Epithelial cell of esophagus (primary cell): ENCODE measurements at places on chromosomes 4 and X.

GRCh38 chr4:104421566-104421965 lies 73.1 kb downstream of the CXXC4 start:
- no peak for DNase-seq

- DNase-seq: peak; percentile 73
Measured at GRCh38 chr4:125091-125771, 930 bp downstream of the ZNF718 start.

DNA sequence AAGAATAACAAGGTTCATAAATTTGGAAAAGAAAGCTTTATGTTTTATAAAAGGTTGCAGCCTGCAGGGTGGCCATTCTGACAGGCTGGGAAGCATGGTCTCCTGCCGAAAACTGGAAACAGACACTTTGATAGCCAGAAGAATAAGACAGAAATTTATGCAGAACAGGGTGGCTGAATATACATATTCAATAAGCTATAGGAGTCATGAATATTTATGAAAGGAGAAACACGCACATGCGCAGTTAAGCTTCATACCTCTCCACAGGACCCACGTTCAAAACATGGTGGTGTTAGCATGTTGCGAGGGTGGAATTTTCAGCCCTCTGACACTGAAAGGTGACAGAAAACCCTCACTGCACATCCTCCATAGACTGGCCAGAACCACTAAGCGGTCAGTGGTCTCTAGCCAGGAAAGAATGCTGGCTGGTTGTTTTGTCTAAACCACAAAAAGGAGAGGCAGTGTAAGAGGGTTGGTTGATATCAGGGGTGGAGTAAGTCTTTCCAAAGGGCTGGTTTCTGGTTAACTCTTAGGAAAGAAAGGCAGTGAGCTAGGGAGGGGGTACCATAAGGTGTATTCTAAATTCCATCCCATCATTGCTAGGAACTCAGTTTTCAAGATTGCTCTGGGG lies 58.2 kb downstream of the ANXA10 start:
- no peak for DNase-seq

GRCh38 chrX:155766321-155766720 lies 114.8 kb upstream of the VAMP7 start:
- no peak for DNase-seq

DNA sequence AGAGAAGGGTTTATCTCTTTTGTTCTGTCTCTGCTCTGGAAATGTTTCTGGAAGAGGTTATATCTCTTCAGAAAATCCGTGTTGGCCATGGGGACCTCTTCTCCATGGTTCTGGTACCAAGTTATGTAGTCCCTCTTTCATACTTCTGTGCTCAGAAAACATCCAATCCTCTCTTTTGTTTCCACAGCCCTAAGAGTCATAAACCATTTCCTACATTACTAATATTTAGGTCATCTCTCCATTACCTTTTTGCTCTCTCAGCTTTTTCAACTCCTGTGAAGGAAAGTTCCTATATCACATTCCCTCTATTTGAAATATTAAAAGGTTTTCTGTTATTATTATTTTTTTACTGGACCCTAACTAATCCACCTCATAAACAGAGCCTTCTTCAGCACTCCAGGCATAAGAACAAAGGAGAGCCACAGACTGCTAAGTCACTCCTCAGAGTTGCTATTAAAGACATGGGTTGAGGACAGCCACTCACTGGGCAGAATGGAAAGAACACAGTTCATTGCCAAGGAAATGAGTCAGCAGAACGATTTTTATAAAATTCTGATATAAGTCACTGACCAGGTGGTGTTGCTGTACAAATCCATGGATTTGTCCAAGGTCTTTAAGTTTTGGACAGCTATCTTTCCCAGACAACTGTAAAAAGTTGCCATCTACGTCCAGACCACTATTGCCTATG lies 122.4 kb upstream of the NPY2R start:
- peak; percentile 23 for DNase-seq

DNA sequence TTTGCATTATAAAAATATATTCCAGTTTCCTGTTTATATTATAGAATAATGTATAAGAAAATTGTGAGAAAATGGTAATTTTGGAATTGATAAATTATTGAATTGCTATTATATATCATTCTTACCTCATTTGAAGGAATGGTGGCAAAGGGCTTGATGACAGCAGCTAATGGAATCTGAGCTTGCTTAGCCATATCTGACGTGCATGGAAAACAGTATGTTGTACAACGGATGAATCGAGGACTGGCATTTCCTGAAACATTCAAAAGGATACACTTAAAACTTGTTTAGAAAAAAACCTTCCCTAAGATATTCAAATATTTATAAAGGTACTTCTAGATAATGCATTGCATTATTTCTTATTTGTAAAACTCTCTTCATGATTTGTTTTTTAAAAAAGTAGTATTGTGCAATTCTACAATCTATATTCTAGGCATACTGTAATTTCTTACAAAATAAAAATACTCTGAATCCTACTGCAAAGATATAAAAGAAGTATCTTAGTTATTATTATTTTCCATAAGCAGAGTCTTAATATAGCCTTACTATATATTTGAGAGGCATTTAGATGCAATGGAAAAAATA lies 38.3 kb downstream of the SEC24D start:
- DNase-seq: no peak
